ENCODE measurements at places on chromosomes 3 and 15.

DNA sequence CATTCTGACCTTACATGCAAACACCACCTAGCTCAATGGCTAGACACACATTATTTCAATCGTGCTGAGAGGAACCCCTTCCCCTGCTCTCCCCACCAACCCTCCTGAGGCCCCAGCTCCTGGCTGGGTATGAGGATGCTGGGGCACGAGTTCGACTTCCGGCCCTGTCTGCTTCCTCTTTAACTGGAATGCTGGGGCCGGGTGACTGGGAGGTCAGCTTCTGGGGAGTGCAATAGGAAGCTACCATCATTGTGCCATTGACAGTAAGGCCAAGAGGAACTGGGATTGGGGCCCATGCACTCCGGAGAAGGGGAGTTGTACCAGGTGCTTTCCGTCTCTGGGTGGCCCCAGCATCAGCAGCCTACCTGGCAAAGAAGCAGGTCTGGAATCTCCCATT, 15.6 kb upstream of the TLE3 start:
- DNase-seq = no peak

GRCh38 chr15:91890614-91891013, 37.1 kb downstream of the SLCO3A1 start:
- DNase-seq = no peak

- DNase-seq = no peak
Measured at GRCh38 chr15:80431635-80432344, 27.6 kb downstream of the ARNT2 start.

- DNase-seq = no peak
Measured at GRCh38 chr3:123267821-123268220, 66.1 kb downstream of the SEC22A start.

DNA sequence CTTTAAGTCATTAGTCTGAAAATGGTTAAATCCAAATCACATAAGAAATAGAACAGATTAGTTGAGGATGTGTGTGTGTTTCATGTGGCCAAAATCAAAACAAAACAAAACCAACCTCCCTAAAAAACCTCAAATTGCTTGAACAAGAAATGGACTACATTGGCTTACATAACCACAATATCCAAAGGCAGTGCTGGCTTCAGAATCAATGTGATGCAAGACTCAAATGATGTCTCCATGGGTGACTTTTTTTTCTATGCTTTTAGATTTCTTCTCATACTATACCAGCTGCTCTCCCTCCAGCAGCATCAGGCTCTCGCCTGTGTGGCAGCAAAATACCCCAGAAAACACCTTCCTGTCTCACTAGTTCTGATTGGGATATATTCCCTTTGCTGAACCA, 36.0 kb upstream of the CMTM8 start:
- no peak for DNase-seq

All from HFF-Myc (cell line).